ENCODE measurements at places on chromosomes 13 and 19. TPM values are rescaled to one million over a fixed set of nuclear protein-coding genes. Genes with fewer than 3 reads are reported as not detected.

NOP53 gene
- total RNA-seq, result 380 TPM

PNMA8A gene
- 11.8 TPM for total RNA-seq

CDX2 gene
- not detected for total RNA-seq

CABP5 gene
- not detected for total RNA-seq

LSR gene
- 247 TPM for total RNA-seq

CGB1 gene
- total RNA-seq, result 15.3 TPM

ERCC2 gene
- total RNA-seq, result 28.6 TPM

GRCh38 chr13:113584870-113585671, 518 bp downstream of the TFDP1 start:
- DNase-seq, result no peak

DNA sequence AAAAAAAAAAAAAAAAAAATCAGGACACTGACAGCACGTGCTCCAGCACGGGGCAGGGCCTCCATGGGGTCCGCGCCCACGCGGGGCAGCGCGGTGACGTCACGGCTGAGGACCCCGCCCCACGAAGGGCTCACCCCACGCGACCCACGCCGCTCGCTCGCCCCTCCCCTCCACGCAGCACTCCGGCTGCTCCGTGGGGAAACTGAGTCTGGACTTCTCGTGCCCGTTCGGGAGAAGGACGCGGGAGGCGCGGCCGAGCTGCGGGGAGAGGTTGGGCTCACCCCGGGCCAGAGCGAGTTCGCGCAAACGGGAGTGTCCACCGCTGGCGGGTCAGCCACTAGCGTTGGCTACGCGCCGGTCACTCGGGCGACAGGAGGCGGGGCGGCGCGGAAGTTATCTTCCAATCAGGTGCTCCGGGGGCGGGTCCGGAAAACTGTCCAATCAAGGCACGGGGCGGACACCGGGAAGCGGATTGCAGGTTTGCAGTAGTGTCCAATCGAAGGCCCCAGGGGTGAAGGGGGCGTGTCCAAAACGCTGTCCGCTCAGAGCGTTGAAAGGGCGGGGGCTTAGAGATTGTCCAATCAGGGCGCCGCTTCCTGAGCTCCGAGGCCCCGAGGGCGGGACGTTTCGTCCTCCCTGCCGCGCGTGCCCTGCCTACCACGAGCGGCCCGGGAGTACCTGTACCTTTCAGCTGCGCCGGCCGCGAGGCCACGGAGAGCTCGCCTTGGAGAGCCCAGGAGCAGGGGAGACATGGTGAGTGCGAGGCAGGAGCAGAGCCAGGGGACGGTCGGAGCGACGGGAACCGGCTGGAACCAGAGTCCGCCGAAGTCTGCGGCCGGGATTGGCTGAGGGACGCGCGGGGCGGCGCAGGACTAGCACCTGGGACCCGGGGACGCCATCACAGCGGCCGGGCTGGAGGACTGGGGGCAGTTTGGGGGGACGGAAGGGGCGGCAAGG, at the start of gene ZNF57:
ZNF57 (plus strand) TSS at position 633 of the 957 bp plus-strand sequence; CDS start at position 751, 118 bp downstream.
- peak; percentile 96 for DNase-seq

DNA sequence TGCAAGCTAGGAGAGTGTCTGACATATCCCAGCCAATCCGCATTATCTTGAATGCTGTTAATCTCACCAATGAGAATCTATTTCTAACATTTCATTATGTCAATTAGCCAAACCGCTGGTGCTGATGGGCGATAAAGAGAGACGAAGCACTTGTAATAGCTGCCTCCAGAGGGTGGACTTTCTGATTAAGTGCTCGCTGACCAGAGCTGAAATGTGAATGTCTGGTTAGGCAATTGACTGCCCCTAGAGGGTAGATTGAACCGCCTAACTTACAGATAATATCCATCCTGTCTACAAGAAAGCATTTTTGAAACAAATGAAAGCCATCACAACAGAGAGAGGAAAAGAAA, 552 bp upstream of the GRWD1 start:
- DNase-seq, result peak; percentile 84

GRCh38 chr19:18777301-18778075, 13.6 kb downstream of the COMP start:
- no peak for DNase-seq

DNA sequence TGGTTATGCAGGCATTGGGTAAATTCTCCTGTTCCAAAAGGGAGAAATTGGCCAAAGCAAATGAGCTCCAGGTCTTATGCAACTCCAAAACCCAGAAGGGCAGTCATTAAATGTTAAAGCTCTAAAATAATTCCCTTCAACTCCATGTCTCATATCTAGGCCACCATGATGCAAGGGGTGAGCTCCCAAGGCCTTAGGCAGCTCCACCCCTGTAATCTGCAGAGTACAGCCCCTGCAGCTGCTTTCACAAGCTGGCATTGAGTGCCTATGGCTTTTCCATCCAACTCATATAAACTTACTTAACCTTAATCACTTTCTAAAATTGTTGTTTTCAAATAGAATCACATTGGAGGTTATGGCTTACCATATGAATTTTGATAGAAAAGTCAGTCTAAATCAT, 44.7 kb upstream of the ZNF429 start:
- DNase-seq, result no peak

DNA sequence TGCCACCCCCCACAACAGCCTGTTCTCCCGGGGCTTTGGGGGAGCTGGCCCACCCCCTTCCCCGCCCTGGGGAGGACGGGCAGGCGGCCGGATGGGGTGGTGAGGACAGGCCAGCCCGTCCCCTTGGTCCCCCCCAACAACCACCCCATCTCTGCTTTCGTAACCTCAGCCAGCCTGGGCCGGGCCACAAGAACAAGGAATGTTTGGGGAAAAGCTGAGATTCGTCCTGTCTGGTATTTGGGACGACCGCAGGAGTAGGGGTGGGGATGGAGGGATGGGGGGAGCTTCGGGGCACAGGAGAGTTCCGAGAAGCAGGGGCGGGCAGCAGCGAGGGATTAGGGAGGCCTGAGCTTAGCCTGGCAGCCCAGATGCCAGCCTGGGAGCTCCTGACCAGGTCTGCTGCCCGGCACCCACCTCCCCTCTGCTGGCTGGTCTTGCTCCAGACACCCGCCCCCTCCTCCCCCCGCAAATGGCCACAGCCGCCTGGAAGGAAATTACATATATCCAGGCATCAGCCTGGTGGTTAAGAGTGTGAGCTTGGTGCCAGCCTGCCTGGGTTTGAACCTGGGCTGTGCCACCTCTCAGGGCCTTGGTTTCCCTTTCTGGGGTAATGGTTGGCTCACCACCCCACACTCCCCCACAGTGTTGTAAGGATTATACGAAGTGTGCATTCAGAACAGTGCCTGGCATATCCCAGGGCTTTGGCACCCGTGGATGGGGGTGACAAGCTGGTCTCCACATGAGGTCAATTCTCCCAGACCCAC, at the start of gene PODNL1:
PODNL1 (minus strand) TSS at position 117 of the 764 bp plus-strand sequence. CDS start 236 bp downstream, outside the sequence.
- DNase-seq, result no peak

GRCh38 chr19:47020992-47021496, 1.4 kb downstream of the NPAS1 start:
- DNase-seq, result no peak

GRCh38 chr19:15251010-15251748, 18.9 kb upstream of the EPHX3 start:
- DNase-seq, result no peak

DNA sequence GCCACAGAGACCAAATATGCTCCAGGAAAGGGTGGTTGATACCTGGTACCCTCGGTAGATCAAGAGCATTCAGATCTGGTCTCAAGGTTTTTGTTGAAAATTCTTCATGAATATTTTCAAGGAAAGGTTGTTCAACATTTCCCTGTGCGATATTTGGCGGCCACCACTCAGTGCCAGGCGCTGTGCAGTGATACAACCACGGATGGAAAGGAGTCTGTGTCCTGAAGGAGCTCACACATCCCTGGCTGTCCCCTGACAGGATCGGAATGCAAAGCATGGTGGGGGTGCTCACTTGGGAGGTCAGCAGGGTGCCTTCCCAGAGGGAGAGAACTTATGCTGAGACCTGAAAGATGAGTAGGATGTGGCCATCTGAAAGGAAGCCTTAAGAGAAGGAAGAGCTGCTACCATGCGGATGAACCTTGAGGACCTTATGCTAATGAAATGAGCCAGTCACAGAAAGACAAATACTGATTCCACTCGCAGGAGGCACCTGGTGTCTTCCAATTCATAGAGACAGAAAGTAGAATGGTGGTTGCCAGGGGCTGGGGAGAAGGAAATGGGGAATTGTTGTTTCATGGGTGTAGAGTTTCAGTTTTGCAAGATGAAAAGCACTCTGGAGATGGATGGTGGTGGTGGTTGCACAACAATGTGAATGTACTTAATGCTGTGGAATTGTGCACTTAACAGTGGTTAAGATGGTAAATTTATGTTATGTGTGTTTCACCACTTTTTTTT, 41.6 kb downstream of the HSPH1 start:
- no peak for DNase-seq

- no peak for DNase-seq
These were observed 77.4 kb upstream of the ABCC4 start for GRCh38 chr13:95378603-95379002.

DNA sequence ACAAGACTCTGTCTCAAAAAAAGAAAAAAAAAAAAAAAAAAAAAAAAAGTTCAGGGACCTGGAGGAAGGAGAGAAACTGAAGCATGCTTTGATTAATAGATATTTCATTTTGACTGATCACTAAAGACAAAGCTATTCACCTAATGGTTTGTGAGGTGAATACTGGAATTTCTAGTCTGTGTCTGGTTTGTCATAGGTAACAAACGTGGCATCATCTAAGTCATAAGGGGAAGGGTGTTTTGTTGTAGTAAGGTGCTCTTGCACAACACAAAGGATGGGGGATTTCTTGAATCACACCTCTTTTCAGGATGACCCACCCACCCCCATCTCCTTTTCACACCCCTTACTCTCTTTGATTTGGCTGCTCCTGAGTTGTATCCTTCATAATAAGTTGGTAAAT, 13.8 kb upstream of the ZNF69 start:
- DNase-seq, result no peak

DNA sequence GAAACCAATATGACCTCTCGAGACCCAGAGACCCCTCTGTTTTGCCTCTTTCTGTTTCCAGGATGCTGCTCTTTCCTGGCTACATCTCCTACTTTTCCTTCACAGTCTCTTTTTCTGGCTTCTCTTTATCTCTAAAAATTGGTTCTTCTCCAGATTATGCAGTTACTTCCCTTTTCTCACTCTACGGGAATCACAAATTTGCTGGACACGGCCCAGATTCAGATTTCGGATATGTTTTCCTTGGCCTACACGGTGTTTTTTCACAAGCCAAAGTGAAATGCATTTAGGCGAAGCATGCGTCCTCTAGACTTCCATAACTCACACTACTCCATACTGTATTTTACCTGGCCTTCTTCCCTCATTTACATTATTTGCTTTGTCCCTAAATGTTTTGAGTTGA, 214.7 kb upstream of the MIR17HG start:
- DNase-seq, result no peak

DNA sequence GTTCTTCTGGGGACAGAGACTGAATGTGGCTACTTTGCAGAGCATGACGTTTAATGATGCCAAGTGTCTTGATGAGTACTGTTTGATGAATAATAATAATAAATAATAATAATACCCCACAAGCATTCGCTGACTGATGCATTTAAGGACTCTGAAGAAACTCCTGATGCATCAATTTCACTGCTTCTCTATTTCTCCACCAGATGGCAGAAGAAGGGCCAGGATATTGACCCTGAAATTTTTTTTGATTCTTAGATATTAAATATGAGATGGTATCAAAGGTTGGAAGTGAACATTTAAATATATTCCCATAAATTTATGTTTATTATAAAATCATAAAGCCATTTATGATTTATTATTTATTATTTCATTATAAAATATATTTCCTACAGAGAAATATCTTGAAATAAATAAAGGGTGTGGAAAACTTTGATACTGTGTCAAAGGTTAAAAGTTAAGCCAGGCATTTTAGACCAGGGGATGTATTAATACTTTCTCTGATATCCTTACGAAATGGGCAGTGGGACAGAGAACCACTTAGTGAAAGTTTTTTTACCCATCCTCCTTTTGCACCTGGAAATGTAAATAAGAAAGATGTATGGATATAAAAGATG, 170.9 kb downstream of the LACC1 start:
- no peak for DNase-seq

DNA sequence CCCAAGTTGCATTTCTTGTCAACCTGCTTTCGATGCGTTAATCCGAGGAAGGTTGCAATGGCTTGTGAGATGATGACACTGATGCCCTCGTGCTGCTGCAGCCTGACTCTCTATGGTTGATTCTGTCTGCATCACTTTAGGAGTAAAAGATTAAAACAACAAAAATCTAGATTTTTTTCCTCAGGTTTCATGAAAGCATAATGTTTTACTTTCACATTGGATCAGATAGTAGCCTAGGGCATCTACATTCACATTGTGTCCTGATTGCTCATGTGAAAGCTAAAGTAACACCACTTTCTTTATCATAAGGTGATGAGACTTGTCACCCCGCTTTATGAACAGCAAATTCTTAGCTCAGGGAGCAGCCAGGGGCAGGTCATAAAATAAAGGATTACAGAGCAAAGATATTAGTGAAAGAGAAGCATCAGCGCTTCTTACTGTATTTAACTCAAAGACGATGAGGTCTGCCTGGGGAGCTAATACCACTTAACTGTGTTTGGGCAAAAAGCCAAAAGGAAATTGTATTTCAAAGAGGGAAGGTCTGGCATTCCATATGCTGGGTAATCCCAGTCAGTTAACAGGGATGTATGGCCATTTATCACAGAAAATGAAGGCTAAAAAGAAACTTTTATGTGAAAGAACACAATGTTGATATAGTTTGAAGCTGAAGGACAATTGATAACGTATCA, 270.5 kb downstream of the GPC6 start:
- no peak for DNase-seq

GRCh38 chr19:29439021-29439420, 86.8 kb upstream of the VSTM2B start:
- DNase-seq, result no peak

- no peak for DNase-seq
These were observed 37.3 kb downstream of the KLF2 start for GRCh38 chr19:16361926-16362325.

DNA sequence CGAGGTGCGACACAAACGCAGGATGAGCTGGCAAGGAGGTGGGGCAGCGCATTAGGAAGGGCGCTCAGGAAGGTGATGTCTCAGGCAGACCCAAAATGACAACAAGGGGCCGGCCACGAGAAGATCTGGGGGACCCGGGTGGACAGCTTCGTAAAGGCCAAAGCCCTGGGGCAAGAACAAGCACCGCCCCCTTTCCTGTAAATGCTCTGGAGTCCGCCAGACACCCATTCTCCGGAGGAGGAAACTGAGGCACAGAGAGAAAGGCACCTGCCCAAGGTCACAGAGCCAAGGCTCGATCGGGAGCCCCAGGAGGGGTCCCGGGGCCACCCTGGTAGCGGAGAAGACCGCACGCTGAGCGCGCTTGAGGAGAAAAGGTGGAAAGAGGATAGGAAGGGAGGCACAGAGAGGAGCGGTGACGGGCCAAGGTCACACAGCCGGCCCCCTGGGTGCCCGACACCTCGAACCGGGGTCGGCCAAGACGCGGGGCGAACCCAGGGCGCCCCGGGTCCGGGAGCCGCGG, 571 bp downstream of the SAFB2 start:
- DNase-seq, result no peak
